Activated effector memory CD4-positive, alpha-beta T cell treated with Interleukin-2 at 50 U/mL for 16 hours (primary cell): ENCODE measurements at places on chromosomes 16 and 17.

DNA sequence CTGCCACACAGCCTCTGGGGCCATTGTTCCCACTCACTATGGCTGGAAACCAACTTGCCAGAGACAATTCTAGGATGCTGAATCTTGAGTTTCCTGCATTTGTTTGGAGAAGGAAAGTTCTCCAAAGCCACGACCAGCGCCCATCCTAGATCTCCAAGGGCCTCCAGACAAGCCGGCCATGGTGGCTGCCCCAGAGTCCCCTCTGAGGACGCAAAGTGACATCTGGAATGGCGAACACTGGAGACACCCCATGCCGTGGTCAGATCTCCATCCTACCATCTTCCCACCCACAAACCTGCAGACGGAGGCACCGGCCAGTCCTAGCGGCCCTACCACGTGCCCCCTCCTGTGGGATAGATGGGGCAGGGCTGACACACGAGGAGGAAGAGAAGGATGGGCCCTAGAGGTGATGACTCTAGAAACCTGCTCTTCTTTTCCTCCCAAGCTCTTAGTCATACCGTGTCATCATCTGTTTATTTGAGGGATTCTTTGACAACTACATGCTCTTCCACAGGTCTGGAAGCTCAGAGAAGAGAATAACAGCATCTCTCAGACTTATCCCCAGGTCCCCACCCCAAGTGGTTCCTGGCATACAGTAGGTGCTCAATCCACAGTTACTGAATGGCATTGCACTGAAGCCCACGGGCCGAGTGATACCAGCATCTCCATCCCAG, 71.3 kb downstream of the MYH11 start:
- no peak for DNase-seq

- DNase-seq: no peak
Measured at GRCh38 chr16:30585022-30585399, 486 bp downstream of the ZNF785 start.

GRCh38 chr17:6160911-6161855, 91.0 kb downstream of the WSCD1 start:
- DNase-seq: no peak

GRCh38 chr17:19876529-19877161, 8.9 kb upstream of the ULK2 start:
- DNase-seq: peak; percentile 63

GRCh38 chr16:23145608-23146007, 3.6 kb downstream of the USP31 start:
- no peak for DNase-seq

DNA sequence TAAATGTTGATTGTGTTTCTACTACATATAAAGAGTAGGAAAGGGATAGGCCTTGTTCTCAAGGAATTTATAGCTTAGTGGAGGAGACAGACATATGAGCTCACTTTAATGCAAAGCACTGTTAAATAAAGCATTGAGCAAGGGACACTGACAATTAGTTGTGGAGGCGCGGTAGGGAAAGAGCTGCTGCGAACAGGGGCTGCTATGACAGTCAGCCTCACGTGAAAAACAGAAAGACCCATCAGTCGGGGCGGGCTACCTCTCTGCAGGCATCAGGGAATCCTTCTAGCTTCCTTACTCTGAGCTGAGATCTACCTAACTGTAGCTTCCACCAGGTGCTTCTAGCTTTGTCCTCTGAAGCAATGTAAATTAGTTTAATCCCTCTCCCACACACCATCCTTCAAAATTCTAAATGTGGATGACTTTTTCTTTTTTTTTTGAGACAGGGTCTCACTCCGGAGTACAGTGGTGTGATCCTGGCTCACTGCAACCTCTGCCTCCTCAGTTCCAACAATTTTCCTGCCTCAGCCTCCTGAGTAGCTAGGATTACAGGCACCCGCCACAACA, 129.9 kb upstream of the ZFHX3 start:
- no peak for DNase-seq

DNA sequence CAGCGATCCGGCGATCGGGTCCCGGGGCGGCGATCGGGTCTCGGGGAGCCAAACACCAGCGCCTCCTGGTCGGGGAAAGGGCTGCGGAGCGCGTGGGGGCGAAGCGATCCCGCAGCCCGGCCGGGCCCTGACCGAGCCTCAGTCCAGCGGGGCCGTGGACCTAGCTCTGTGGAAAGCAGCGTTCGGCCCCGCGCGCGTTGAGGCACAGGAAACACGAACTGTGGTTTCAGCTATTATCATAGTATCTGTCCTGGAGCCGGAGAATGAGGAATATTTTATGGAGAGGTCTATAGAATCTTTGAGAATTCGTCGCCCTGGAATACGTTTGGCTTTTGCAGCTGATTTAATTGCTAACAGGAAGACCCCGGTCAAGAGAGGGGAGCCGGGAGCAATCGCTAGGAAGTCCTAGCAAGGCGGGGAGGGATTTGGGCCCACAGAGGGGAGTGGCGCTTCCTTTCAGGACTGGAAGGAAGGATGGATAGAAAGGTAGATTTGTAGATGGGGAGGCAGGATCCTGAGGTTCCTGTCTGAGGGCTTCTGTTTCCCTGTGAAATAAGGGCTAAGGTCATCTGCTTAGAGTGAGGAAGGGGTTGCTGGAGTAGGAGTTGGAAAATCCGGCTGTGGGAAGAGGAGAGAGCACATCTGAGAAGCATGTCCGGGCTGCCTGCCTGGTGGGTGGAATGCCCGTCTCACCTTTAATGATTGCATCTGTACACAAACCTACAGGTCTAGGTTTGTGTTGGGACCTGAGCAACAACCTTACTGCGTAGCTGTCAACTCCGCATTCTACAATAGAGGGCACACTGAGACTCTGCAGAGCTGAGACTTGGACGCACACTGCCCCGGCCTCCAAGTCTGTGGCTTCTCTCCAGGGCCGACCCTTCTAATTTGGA, 770 bp downstream of the CCNF start:
- no peak for DNase-seq

GRCh38 chr16:86383488-86384262, 126.7 kb upstream of the FOXF1 start:
- no peak for DNase-seq

GRCh38 chr16:79899316-79899715, 298.8 kb upstream of the MAF start:
- DNase-seq: no peak

- no peak for DNase-seq
Measured at GRCh38 chr16:83994087-83994486, 26.0 kb downstream of the NECAB2 start.

DNA sequence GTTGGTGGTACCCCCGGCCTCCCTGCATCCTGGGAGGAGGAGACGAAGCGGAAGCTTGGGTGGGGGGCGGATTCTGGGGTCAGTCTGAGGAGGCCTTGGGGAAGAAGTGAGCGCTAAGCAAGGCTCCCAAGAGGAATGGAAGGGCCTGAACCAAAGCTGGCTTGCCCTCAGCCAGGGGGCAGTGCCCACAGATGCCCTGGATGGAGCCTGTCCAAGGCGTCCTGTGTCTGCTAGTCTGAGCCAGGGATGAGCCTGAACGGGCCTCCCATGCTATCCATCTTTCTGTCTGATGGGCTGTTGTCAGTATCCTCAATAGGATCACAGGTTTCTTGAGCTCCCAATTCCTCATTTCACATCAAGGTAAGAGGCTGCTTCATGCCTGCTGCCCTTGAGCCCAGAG, 122.3 kb upstream of the LHX1 start:
- DNase-seq: no peak

GRCh38 chr16:57998486-57998885, 2.0 kb downstream of the ZNF319 start:
- peak; percentile 62 for DNase-seq

- no peak for DNase-seq
Measured at GRCh38 chr17:27453471-27453870, 2.8 kb upstream of the KSR1 start.

DNA sequence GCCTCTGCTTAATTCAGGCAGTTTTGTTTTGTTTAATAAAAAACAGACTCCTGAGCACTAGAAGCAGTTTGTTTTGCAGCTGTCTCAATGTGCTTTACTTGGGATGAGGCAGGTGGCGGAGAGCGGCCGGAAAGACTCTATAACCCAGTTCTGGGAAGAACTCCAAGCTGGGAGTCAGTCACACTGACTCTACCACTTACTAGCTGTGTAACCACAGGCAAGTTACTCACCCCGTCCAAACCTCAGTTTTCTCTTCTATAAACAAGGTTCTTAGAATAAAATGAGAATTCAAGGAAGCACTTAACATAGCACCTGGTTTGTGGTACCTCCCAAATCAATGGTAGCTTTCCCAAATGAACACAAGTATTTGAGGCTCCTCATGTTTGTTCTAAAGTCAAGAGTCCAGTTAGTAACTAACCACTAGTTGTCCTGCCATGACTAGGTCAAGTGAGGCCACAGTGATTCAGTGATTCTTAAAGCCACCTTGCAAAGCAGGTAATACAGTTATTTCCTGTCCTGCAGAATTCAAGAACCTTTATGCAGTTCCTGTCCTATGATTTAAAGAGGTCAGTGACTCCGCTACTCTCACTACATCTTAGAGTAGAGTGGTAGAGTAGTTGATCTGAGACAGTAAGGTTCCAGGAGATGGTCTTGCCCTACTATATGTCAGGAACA, 2.7 kb downstream of the TXNDC17 start:
- no peak for DNase-seq

- DNase-seq: no peak
Measured at GRCh38 chr16:69860233-69861231, 90.6 kb upstream of the CLEC18A start.

DNA sequence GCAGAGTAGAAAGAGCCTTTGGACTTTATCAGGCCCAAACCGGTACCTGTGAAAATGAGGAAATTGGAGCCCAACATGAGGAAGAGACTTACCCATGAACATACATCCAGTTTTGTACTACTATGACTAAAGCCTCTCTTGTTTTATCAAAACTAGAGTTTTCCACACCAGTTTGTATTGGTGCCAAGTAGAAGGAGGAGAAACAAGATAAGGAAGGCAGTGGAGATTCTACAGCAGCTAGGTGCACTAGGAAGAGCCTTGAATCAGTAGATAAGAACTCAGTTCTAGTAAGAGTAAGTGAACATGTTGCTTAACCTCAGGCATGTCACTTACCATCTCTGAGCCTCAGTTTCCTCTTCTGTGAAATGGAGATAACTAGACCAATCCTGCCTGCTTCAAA, 13.7 kb upstream of the TMEM132E start:
- no peak for DNase-seq

DNA sequence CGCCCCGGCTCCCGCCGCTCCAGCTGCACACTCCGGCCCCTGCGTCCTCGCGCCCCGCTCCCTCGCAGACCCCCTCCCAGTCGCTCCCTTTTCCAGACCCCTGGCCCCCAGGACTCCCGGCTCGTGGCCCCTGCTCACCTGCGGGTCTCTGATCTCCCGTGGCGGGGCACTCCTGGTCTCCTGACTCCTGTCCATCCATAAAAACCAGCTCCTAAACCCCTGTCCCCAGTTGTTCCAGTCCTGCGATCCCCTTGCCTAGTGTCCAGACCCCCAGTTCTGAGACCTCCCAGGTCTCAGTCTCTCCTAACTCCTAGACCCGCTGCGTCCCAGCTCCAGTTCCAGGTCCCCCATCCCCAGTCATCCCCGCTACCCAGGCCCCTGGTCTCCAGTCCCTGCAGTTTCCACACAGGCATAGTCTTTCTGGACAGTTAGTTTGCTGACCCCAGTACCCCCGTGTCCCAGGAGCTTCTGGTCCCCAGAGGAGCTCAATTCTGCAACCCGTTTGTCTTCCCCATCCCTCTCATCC, 379 bp downstream of the SNX29 start:
- no peak for DNase-seq

DNA sequence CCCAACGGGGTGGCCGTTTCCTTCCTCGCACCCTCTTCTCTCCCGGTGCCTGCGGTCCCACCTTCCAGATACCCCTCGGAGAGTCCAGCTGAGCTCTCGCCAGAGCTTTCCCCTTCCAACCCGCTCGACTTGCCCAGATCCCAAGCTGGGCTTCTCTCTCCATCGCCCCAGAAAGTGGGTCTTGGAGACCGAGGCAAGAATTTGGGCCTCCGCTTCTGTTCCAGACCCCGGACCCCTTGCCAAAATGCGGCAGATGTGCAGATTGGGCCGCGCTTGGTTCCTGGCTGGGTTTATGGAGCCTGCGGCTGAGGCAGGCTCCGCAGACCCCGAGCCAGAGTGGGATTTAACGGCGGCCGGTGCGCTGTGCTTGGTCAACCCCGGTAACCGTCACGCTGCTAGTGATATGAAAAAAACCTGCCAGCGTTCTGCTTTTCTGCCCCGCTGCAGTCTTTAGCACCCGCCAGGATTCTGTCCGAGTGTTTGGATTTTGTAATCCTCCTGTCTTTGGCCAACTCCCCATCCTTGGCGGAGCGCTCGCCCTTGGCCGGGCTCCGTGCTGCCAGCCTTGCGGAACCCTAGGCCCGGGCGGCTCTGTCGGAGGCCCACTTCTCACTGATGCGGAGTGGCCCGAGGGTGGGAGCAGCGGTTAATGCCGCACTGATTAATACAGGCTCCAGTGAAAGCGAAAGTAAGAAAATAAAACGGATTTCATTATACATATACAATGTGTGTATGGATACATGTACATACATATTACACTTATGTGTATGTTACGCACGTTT, 754 bp upstream of the SLFN11 start:
- DNase-seq: peak; percentile 24

DNA sequence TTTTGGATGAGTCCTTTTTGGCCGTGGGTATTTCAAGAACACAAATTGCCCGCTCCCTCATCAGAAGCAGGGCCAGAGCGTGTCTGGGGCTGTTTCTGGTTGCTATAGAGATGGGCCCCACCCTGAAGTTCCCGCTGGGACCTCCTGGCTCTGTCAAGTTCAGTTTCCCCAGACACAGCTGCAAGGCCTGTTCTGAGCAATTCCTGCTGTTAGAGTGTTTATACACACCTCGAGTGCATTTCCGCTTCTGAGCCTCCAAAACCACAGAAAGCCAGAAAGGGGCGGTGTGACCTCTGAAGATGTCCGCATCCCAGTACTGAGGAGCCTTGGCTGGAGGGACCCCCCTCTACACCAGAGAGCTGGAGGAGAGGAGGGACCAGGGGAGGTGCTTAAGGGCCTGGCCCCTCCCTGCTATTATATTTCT, 9.3 kb upstream of the WBP2 start:
- DNase-seq: peak; percentile 30

DNA sequence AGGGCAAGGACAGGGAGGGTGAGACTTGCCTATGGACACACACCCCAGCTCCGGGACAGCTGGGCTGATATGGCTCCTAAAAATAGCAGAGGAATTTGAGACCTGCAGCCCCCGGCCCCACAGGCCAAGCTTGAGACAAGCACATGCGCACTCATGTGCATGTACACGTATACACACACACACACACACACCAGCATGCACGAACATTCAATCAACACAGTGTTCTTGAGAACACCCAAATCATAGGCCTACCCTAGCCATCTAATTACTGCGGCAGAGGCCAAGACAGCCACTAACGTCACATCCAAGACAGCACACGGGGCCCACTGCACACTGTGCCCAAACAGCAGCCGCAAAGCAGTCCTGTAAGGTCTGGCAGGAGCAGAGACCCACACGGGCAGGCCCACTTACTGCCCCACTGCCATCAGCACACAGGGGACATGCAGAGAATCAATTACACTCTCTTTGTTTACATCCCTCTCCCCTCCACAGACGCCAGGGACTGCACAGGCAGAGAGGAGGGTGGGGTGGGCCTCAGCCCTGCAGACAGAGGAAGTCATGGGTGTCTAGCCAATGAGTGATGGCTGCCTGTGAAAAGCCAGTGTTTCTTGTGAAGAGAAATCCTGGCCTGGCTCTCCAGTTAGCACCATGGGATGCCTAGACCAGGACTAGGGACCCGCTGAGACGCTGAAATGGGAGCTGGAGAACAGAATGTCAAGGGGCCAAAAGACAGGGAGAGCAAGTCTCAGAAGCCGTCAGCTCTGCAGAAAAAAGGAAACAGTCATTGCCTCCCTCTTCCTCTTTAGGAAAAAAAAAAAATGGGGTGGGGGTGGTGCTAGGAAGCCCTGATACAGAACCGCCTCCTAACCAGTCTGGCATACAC, 39.3 kb downstream of the MYO18A start:
- DNase-seq: peak; percentile 54
